ENCODE measurements at places on chromosomes 7 and 10.
A peak's percentile ranks its signal among the peaks of the same experiment; 100 is the strongest.

DNA sequence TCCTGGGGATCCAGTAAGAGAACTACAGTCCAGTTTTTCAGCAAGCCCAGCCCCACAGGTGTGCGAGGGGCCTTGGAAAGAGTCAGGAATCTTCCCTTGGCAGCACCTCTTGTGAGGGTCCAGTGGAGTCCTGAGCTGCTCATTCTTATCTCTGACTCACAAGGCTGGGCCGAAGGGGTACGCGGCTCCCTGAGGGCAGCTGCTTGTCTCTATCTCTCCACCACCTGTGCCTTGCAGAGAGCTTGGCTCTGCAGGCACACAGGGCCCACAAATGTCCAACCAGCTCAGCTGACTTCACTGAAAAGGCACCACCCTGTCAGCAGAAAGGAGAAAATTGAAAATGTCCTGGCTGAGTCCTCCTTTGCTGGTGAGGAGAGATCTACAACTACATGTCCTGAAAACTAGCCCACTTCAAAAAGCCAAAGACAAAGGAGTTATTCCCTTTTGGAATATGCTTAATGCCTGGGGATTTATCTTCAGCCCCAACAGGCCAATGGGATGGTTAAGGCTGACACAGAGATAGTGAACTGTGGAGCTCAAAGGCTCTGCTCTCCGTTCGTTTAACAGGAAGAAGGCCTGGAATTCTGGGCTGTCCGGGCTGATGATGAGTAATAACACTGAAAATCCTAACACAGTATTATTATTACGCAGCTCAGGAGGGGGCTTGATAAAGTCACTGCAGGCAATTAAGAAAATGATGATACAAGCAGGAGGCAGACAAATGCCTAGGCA is 23.4 kb downstream of the UROS start:
- no peak for DNase-seq

DNA sequence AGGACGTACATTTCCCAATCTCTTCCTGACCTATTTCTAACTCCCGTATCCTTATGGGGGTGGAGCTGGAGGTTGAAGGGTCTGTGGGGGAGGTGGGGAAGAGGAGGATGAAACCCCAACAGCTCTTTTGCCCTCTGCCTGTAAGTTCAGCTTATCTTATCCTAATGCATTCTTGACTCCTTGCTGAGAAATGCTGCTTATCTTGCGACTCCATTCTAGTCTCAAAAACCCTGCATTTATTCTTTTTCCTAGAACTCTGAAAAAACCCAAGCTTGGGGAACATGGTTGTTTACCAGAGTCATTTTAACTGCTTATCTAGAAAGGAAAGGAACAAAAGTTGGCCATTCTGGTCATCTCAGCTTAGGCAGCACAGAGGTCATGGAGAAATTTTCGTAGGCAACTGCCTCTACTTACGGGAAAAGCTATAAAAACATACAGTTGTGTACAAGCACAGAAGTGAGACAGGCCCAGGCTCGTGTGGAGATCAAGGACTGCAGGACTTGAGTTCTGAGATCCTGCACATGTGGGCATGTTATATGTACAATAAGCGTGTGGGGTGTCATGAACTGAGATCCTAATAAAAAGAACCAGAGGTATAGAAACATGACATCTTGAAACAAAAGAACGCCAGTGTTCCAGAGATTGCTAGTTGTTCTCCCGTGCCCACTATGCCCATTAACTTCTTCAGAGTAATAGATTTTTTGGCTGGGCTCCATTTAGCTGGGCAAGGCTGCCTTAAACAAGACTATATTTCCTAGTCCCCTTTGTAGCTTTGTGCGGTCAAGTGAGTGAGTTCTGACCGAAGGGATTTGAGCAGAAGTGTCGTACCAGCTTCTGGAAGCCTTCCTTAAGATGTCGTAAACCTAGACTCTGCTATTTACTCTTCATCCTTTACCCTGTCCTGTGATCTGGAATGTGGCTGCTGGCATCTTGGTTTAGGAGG is 9.6 kb downstream of the INMT start:
- no peak for DNase-seq

- no peak for DNase-seq
Observed at GRCh38 chr10:88849234-88849633, 2.4 kb downstream of the ANKRD22 start.

DNA sequence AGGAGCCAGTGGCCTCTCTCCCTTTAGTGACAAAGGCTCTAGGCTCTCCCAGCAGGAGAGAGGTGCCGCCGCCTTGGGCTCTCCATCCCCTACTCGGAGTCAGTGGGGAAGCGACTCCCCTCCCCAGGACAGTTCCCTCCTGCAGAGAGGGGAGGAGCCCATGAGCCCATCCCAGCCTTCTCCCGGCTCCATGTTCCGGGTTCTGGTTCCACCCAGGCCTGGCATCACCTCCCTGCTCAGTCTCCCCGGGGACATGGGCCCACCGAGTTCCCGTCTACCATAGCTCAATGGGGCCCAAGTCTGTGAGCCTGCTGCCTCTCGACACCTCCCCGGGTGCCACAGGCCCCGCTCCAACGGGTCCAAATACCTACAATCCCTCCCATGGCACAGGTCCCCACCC is 66.5 kb upstream of the DNAAF5 start:
- DNase-seq = no peak

DNA sequence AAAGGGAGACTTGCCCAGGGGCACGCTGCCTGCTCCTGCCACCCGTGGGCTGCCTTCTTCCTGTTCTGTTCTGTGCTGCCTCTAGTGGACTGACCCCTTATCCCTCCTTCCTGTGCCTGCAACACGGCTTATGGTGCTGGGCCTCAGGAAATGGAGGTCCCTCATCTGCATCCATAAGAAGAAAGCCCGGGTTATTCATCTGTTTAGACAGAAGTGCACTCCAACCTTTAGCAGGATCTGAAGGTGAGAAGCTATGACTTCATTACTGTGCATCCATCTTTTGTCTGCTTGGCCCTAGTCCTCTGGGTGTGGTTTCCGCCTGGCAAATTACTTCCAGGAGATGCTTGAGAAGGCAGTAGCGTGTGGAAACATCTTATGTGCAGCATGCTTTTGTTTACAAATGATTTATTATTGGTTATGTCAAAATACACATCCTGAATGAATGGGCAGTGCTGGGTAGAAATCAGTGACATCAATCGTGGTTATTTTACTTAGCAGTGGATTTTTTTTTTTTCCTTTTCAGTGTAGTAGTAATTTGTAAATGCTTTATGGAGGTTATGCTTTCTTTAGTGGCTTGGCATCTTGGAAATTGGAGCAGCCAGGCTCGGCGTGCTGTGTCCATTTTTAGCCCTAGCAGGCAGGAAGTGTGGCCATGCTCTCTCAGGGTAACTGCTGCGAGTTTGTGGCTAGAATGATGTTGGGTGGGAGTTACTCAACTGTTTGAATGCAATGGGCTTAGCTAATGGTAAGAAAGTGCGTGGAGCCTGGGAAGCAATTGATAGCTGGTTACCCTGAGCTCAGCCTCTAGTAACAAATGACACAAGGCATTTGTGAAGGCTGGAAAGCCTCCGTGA is 12.7 kb downstream of the PTPRE start:
- DNase-seq = peak; percentile 28

- no peak for DNase-seq
Observed at GRCh38 chr10:8245131-8245813, 190.8 kb downstream of the GATA3 start.

- DNase-seq = no peak
Observed at GRCh38 chr10:44864051-44864450, 47.1 kb upstream of the TMEM72 start.

DNA sequence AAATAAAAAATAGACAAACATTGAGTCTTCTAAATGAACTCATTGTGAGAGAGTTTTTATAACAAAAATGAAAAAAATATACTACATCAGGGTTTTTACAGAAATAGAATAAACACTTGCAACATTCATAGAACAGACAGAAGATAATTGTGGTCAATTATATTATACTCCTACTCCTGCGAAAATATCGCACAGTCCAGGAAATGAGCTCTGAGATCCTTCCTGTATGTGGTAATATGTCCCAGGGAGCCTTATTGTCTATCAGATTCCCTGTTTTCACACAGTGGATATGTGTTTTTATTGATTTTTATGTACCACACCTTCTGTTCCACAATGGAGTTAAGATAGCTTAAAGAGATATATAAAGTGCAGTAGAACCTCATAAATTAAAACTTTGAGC is 27.5 kb upstream of the RELN start:
- DNase-seq = no peak

- DNase-seq = no peak
Observed at GRCh38 chr7:92809397-92809759, 27.0 kb downstream of the CDK6 start.

DNA sequence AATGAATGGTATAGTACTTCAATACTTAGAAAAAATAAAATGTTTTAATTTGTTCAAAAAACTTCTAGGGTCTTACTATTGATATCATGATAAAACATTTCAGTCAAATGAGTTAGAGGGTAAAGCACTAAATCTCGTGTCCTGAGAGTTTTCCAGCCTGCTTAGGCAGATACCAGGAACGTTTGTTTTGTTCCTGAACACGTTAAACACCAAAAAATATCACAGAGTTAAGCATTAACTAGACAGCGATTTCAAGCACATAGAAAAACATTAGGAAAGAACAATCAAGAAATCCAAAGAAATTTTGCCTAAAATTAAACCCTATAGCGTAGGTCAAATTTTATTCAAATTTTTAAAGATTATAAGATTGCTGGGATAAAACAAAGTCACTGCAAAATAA is 204.6 kb upstream of the AGR3 start:
- no peak for DNase-seq

DNA sequence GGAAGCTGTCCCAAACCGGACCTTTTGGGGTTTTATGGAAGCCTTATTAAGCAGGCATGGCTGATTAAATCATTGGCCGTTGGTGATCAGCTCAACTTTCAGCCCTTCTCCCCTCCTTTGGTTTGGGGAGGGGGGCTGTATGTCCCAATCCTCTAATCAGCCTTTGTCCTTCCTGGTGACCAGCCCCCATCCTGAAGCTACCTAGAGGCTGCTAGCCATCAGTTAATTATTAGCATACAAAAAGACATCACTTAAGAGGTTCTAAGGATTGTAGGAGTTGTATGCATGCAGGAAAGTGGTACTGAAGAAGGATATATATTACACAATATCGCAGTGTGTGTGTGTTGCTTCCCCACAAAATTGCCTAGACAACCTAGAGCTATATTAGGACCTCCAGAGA is 553.3 kb upstream of the FZD8 start:
- DNase-seq = no peak
